ENCODE measurements at places on chromosomes 12 and 14.

DNA sequence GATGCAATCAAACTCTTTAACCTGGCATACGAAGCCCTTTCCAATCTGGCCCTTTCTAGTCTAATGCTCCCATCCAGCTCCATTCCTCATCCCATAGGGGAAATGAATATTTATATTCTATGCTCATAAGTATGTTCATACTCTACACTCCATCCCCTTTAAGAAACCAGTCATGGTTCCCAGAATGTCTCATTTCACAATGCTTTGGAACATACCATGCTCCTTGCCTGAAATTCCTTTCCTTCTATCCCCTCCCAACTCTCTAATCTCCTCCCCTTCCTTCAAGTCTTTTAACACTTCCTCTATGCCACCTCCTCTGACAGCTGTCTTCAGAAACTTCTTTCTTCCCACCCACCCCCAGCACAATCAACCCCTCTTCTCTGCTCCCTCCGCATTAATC, 207.0 kb upstream of the CAND1 start:
- DNase-seq: no peak

GRCh38 chr14:68793734-68794129, 865 bp upstream of the ZFP36L1 start:
- DNase-seq: no peak

- no peak for DNase-seq
These were observed 201.7 kb upstream of the PLXNC1 start for GRCh38 chr12:93946542-93947150.

DNA sequence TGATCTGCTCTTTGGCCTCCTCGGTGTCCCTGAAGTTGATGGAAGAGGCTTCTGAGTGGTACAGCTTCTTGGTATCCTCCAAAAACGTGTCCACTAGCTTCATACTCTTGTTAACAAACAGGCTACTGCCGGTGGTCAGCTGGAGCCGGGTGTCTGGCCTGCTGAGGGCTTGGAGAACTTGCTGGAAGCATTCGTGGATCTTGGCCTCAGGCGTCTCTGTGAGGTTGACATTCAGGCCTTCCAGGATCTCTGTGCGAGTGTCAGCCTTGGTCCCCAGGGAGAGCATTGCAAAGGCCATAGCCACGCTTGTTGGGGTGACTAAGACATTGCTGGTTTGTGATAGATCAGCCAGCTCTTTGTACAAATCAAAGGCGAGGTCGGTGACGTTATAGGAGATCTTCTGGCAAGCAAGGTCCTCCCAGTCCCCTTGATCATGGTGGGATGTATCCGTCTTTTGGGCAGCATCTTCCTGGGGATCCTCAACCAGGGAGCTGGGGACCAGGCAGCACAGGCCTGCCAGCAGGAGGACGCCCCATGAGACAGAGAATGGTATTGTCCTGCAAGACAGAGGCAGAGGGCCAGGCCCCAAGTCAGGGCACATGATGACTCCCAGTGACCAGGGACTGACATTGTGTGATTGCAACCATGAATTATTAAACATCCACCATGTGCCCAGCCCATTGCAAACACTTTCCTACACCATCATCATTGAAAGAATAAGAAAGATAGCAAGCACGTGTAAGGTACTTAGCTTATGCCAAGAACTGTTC, 22.1 kb downstream of the SERPINA1 start:
- no peak for DNase-seq

DNA sequence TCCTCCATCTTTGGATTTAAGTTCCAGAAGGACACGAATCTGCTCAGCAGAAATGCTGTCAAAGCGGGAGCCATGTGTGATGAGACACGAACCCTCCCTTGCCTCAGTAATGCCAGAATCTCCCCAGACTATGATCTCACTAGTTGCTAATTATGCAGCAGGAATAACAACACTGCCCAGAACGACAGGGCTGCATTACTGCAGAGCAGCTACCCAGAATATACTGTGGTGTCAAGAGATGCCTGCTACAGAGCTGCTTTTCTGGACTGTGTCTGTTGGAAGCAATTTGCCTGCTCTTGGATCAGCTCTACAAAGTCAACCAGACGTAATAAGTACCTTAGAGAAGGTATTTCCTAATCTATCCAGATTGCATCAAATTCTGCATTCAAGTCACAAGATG, 5.5 kb downstream of the CSRNP2 start:
- no peak for DNase-seq

GRCh38 chr12:5038781-5039311, 4.8 kb upstream of the KCNA5 start:
- peak; percentile 35 for DNase-seq

GRCh38 chr12:15880721-15881120, 1.5 kb upstream of the STRAP start:
- no peak for DNase-seq

DNA sequence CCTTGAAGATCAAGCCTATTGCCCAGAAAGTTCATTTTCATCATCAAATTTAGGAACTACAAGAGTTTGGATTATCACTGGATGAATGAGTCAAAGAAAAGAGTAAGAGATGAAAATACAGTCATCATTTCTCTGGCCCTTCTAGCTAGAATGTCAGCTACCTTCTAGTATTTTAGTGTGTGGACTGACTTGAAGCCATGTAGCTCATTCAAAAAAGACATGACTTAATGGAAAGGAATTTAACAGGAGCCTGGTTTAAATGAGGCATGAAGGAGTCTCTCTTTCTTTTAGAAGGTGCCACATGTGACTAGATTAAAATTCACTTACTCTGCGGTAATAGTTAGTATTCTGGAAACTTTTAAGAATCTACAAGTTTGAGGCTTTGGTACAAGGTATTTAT, 7.1 kb downstream of the PTHLH start:
- DNase-seq: no peak

GRCh38 chr12:108120863-108121165, 8.3 kb upstream of the WSCD2 start:
- DNase-seq: no peak

DNA sequence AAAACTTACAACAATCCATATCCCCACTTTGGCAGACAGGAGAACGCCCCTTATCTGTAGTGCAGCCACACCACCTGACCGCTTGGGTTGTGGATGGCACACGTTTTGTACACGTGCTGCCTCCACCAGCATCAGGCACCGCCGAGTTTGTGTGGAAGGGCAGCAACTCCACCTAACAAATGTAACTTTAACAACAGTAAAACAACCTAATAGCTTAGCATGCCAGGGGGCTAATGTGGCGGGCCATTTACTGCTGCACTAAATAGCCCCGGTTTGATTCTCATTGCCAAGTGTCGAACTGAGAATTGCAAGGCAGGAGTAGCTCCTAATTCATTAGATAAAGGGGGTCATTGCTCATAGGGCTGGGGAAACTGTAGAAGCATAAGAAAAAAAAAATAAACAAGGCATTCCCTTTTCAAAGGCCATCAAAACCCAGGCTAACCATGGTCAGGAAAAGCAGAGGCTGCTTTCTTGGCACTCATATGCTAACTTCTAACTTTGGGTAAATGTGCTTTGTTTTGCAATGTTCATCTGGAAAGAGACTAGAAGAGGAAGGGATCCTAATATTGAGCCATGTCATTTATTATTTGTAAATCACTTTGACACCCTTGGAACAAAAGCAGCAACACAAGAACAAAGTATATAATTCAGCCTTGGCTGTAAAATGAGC, 279.7 kb upstream of the SOX5 start:
- DNase-seq: no peak

GRCh38 chr14:74667758-74668157, 45.1 kb downstream of the AREL1 start:
- DNase-seq: no peak

DNA sequence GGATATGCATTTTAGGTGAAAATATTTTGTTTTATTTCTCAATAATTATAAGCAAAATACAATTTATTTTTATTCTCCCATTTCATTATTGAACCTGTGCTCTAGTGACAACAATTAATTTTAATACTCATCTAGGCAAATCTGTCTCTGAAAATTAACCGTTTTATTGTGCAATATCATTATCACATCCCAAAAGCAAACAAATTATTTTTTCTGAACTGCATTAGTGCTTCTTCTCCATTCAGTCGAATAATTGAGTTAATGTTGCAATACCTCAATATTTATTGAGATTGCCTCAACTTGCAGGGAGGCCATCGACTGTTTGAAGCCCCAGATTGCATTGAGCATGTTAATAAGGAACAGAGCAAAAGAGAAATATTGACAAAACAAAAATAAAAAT, 303.2 kb upstream of the LRFN5 start:
- DNase-seq: no peak

- no peak for DNase-seq
These were observed 44.9 kb downstream of the ATP2B1 start for GRCh38 chr12:89663577-89664357.

- DNase-seq: no peak
These were observed 11.7 kb upstream of the RAD51AP1 start for GRCh38 chr12:4526923-4527546.

DNA sequence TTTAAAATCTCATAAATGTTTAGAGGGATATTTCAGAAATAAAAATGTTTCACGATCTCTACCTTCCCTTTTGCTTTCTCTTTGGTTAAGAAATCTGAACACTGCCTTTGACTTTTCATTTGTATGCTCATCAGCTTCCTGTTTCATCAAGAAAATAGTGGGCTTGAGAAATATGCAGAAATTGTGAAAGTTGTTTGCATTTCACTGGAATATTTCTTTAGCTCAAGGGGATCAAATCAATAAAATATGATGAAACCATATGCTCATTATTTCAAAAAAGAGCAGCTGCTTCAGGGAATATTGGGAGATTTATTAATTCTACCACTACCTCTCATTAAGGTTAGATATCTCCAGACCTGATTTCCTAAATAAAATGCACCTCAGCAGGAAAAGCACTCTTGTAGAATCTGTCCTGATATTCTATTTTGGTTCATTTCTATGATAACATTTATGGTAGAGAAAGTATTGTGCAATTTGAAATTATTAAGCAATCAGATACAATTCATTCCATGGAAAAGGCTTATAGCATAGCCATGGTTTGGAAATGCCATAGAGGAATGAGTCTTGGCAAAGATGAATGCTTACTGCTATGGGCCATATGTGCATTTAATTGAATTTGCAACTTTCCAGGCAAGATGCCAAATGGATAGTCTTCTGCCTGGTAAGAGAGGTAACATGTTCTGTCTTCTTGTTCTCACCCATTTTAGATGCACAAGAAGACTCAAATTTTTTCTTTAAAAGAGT, 212.6 kb upstream of the SLC16A7 start:
- DNase-seq: no peak

DNA sequence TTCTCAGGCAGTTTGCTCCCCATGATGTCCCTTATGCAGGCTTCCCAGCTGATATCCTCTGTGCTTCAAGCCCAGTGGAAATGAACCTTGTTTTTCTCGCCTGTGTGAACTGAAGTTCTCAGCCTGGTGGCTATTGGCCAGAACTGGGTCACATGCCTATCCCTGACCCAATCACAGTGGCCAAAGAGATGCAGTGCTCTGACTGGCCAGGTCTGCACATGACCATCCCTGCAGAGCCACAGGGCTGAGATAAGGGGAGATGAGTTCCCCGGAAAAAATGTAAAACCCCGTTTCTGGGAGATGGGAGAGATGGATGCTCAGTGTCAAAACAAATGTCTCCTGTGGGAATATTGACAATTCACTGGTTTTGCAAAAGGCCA, 34.7 kb upstream of the FZD10 start:
- no peak for DNase-seq

DNA sequence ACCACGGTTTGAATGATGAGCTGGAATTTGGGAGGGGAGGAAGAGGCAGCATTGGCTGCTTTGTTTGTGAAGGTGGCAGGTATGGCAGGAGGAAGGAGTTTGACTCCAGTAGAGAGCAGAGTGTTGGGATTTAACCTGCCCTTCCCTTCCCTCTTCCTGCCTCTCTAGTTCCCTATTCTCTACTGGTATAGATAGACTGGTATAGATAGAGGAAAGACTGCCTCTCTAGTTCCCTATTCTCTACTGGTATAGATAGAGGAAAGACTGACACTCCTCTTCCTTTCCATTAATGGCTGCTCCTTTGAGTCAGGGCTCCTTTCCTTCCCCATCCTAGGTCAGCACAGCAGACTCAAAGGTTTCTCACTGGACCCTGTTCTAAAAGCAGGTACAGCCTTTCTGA, 8.4 kb upstream of the SYCP3 start:
- no peak for DNase-seq

DNA sequence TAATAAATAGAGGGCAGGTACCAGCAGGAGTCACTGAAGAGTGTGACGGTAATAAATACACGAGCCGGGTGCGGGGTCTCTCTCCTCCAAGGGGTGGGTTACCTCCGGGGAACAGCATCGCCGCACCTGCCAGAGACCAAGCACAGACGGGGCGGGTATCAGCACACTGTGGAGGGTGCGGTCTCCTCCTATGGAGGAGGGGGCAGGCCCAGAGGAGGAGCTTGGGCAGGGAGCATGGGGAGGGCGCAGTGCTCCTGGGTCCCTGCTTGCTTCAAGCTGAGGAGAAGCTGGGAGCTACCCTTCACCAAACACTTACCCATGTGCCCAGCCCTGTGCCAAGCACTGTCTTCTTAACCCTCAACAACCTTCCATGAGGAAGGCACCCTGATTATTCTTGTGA, 12.8 kb downstream of the PGF start:
- DNase-seq: no peak

DNA sequence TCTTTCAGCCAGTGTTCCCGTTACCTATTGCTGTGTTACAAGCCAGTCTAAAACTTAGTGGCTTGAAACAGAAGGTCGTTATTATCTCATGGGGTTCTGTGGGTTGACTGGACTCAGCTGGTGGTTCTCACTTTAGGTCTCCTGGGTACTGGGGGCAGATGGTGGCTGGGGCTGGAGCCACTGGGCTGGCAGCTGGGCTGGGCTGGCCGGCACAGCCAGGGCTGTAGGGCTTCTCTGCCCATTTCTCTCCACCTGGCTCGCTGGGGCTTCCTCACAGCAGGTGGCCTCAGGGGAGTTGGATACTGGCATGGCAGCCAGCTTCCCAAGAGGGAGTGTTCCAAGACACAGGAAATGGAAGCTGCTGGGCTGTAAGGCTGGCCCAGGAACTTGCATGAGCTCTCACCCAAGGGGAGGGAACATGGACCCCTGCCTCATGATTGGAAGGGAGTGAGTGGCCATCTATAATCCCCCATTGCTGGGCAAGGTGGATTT, 27.0 kb downstream of the TUNAR start:
- DNase-seq: no peak

GRCh38 chr12:27785882-27786570, 6.0 kb upstream of the MANSC4 start:
- DNase-seq: no peak

DNA sequence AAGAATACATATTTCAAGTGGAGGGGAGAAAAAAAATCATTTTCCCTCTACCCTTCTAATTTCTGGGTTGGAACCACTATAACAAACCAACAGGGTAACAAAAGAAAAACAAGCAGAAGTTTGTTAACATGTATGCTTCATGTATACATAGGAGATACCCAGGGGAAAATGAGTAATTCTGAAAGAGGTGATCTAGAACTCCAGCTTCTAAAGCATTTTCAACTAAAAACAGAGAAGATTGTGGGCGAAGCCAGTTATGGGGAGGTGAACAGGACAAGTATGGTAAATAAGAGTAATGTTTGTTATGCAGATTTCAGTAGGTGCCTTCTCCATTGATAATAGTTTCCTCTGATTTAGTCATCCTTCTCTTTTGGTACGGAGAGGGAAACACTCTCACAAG, 16.7 kb downstream of the FNTB start:
- no peak for DNase-seq

GRCh38 chr12:27539191-27539631, 15.2 kb downstream of the PPFIBP1 start:
- no peak for DNase-seq
